ENCODE measurements at places on chromosomes 3 and 15.

DNA sequence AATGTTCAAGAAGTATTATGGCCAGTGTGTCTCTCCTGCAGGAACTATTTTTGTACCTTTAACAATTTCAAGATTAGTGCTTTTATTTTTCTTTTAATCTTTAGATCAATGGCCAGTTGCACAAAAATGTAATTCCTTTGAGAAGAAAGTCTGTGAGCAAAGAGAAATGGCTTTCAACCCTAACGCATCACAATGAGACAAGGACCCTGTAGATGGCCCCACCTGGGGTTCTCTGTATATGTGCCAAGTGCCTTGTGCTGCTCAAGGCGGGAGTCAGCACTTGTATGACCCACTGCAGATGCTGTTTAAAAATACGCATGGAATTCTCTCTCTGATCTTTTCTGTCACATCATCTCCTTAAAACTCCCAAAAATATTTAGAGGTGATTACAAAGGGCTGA, 453.4 kb downstream of the OCA2 start:
- DNase-seq, result no peak

DNA sequence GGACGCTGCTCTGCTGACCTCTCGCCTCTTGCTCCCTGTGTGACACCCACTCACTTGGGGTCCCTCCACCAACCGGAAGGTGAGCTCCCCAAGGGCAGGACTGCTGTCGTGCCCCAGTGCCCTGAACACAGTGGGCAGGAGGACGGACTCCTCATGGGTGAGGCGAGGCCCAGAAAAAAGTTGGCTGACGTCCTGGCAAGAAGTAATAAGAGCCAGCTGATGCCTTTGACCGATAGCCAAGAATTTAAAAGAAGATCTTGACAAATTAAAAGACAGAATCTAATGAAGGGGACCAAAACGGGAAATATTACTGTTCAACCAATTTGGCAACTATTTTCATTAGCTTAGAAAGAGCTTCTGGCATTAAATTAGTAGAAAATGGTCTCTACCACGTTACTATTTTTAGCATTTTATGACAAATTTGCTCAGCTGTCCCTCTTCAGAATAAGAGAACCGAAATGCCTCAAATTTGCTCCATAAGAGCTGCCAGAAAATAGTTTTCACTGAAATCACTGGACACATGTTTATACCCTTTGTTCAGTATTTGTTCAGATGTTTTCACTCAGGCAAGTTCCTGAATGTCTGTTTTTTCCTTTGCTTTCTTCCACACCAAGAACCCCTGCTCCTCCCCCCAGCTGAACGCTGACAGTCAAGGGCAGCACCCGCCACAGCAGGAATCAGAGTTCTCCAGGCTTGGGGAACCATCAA, 60.5 kb downstream of the XXYLT1 start:
- no peak for DNase-seq

DNA sequence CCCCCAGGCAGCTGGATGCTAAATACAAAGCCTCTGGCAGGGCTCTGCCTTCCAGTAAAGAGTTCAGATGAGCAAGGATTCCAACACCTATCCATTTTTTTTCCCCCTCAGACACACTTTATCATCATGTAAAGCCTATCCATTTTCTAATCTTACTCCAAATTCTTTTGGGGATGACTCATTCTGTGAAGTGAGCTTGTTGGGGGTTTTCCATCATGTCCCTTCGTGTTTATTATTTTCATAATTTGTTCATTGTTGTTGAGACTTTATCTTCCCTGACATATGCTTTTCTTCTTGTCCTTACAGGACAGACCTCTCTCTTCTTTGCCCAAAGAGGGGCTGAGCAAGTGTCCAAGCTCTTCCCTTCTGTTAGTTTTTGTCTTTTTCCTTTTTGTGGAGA, 34.7 kb upstream of the SH3BP5 start:
- no peak for DNase-seq

- no peak for DNase-seq
These were observed 134.1 kb upstream of the ARPP21 start for GRCh38 chr3:35505181-35505580.

DNA sequence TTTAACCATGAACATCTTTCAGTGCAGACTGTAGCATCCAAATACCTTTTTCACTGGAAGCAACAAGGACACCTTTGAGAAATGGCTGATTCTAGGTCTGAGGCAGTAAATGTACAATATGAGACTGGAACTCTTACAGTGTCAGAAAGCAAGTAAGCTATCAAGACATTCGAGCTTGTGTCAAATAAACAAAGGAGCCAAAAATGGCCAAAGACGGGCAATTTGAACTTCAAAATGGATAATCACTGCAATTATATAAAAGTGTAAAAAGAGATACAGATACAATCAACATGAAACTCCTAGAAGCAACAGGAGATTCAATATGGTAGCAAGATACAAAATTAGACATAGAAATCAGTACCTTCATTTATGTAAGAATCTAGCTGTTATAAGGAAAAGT, 138.5 kb upstream of the CCDC54 start:
- DNase-seq, result no peak

GRCh38 chr3:185757176-185757575, 67.7 kb downstream of the IGF2BP2 start:
- DNase-seq, result no peak

GRCh38 chr3:169007145-169007544, 656.4 kb downstream of the MECOM start:
- no peak for DNase-seq

GRCh38 chr15:33278816-33279612, 31.8 kb upstream of the RYR3 start:
- no peak for DNase-seq
